Stimulated activated memory B cell treated with anti-CD40 and anti-IgM and Interleukin-4, amounts not matched to agents 10 μg/mL and 1 μg/mL and 100 μg/mL, for 72 hours (primary cell): ENCODE measurements at places on chromosomes 4 and X.

DNA sequence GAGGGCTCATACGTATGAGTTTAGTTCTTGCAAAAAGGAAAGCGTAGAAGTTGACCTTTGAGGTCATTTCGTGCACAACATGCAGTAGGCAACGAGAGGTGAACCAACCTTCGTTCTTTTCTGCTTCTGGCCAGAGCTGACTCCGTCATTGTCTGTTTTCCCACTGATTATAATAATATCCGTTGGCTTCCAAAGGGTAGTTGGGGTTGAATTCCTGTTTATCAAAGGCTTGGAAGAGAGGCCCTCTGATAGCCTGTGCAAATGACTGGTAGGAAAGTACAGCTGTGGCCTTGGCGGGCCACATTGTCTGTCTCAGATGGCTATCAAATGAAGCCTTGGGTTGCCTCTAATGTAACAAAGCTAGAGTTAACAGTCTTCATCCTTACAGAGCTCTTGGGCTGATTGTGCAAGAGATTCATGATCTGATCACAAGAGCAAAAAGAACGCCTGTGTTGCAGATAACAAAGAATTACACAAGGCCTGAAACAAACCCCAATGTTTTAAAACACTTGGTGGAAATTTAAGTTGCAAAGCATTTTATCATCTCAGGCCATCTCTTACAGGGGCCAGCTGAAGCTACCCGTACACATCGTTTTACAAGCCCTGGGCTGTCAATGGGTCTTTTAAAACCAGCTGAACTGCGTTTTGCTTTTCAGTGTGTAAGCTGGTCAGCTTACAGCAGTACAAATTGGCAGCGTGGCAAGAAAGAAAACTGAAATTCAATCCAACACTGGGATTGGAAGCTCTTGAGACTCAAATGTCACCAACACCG is 46.1 kb upstream of the FAM9C start:
- no peak for ATAC-seq

- no peak for ATAC-seq
Observed at GRCh38 chrX:95791876-95792275, 892.8 kb upstream of the DIAPH2 start.

DNA sequence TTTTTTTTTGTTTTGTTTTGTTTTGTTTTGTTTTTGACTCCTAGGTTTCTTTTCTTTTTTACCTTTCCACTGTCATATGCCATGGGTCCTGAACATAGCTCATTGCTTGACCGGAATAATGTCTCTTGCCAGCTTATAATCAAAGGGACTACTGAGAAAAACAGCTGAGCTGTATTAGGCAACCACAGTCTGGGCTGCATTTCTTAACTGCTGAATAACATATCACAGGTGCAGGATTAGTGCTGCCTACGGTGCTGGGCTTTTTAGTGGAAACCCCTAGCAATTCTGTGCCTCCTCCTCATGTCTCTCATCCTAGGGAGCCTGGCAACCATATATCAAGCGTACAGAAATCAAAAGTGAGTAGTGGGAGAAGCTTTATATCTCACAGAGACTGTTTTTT is 333.5 kb downstream of the BMPR1B start:
- ATAC-seq, result no peak

DNA sequence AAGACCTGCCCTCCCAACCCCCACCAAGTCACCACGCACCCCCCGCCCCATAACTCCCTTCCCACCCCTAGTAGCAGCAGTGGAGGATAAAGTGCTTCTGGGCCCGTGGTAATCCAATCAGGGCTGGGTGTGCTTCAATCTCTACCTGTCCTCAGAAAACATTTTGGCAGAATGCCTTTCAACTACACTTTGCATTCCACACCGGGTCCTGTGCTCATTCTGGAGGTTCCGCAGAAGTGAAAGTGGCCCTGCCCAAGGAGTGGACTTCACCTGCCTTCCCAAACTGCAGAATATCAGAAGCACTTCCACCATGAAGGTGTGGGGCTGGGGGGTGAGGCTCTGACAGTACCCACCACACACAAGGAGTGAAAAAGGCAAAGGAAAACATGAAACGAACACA is 322.3 kb downstream of the DHX15 start:
- ATAC-seq, result no peak

GRCh38 chrX:25596921-25597320 is 541.2 kb upstream of the MAGEB18 start:
- ATAC-seq, result no peak

DNA sequence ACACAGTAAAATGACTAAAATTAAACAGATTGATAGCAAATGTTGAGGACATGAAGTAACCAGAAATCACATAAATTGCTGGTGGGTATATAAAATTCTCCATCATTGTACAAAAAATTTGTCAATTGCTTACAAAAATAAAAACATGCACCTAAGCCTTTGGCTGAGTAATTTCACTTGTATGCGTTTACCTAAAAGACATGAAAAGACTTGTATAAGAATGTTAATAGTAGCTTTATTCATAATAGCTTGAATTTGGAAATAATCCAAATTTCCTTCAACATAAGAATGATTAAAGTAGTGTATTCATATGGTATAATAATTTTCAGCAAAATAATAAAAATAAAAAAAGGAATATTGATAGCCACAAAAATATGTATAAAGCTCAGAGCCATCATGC is 37.7 kb downstream of the PDHA2 start:
- no peak for ATAC-seq

- ATAC-seq, result no peak
Observed at GRCh38 chr4:101183666-101184373, 163.5 kb downstream of the PPP3CA start.

DNA sequence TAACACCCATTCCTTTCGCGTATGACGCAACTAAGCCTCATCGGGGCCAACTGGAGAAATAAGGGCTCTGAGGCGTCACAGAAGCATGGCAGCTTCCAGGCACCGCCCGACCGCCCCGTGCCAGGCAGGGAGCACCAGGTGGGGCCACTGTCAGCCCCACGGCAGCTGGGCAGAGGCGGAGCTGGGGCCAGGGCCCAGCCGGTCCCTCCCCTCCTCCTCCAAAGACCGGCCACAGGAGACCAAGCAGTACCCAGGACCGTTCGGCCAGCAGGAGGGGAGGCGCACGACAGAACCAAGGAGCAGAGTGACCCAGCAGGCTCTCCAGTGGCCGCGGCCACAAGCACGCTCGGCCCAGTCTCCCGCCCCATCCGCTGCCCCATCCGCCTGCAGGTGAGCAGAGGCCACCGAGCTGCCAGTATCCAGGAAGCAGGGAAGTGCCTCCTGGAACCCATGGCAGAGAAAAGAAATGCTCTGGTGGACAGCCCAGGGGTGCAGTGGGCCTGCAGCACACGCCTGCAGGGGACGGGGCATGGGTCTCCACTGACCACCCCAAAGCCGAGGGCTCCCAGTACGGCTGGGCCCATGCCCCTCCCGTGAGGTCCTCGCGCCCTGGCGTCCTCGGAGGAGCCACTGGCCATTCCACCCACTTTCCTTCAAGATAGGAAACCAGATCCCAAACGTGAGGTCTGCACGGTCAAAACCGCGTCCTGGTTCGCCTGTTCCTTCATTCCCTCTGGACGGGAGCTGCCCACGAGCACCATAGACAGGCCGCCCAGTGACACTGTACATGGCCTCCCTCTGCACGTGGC is 9.6 kb downstream of the CTBP1 start:
- ATAC-seq, result no peak

GRCh38 chr4:131603705-131604104 is 1545.4 kb upstream of the PCDH10 start:
- no peak for ATAC-seq

DNA sequence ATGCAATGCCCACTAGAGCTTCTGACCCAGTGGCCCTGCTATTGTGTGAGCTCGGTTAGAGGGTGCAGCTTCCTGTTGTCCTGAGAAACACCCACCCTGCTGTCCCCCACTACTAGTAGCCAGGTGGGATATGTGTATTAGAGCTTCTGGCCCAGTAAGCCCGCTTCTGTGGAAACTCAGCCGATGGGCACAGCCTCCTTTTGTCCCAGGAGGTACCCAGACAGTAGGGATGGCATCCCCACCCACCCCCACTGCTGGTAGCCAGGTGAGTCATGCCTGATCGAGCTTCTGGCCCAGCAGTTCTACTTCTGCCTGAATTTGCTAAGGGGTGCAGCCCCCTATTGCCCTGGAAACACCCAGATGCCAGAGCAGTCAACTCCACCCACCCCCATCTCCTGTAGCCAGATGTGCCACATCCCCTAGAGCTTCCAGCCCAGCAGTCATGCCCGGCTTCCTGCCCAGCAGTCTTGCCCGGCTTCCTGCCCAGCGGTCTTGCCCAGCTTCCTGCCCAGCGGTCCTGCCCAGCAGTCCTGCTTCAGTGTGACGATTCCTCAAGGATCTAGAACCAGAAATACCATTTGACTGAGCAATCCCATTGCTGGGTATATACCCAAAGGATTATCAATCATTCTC is 162.7 kb upstream of the KLF8 start:
- no peak for ATAC-seq

- no peak for ATAC-seq
Observed at GRCh38 chr4:54395013-54395527, 166.0 kb downstream of the PDGFRA start.

- ATAC-seq, result no peak
Observed at GRCh38 chr4:158801066-158801465, 32.2 kb downstream of the FNIP2 start.

DNA sequence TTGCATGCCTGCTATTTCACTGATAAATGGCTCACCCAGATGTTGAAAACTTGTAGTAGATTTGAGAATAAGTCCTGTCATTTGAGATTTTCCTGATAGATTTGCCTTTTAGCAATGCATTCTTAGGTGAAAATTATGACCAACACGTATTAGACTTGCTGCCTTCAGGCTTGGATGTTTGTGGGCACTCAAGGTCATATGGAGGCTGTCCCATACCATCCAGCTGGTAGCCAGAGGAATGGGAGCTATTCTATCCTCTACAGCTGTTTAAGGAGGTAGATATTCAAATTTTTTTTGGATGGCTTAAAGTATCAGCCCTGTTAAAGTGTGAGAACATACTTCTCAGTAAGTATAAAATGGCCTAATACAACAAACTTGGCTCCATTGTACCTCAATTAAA is 34.7 kb downstream of the RTL3 start:
- no peak for ATAC-seq
